ENCODE measurements at places on chromosomes 1 and 21.
A peak's percentile ranks its signal among the peaks of the same experiment; 100 is the strongest.

DNA sequence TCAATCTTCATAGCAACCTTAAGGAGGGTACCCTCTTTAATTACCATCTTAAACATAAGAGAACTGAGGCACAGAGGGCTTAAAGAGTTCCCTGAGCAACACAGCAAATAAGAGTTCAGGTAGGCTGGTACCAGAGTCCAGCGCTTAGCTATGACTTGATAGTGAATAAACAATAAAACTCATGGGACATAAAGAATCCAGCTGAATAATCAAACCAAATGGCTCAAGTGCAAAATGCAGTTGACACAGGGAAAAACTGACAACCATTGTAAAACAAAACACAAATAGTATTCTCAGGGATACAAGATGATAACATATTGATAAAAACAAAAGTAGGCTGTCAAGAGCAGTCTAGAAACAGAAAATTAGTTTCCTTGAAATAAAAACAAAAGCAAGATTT is 176.9 kb upstream of the HMGB4 start:
- no peak for DNase-seq

DNA sequence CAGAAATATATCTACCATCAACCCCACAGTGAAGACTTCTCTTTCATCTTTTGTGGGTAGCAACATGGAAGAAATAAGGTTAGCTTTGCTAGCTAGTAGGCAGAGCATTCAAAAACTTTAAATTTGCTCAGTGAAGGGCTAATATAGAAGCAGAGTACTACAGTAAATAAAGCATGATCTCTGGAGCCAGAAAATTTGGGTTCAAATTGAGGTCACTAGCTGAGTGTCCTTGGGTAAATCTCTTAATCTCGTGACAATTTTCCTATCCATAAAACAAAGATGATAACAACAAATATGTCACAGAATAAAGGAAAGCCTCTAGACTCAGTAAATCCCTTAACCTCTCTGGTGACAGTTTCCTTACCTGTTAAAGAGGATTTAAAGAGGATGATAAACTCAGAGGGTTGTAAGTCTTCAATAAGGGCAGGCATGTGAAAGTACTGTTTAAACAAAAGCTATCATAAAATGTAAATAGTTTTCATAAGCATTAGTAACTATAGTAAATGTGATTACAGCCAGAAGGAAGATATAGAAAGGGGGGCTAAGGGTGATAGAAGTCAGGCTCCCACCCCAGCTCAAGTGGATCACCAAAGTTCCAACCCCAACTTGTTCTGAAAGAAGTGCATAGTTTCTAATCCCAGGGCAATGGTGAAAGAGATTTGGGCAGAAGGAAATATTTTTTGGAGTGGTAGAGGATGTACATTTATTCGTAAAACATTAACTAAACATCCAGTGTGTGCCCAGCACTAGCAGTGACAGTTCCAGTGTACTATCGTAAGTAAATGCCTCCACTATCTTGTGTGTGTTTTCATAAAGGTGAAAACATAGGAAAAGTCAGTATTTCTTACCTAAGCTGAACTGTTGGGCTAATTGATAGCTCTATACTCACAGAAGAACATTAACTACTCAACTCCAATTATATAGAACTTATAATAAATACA is 24.8 kb downstream of the TM2D1 start:
- no peak for DNase-seq

- DNase-seq = no peak
Measured at GRCh38 chr1:44489481-44489880, 84.4 kb downstream of the RNF220 start.

DNA sequence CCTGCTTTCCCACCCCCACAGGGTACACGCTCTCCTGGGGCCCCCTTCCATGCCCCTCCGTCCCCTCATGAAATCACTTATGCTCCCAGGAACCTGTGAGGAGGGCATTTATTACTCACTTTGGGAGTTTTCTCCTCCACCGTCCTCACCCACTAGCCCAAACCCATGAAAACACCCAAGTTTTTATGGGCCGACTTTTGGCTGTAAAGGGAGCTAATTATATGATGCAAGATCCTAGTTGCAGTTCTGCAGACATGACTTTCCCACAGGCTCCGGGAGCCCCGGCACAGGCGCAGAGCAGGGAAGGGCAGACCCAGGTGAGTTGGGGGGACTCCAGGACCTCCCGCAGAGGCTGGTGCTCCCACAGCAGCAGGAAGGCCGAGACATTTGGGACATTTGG is 29.7 kb downstream of the EPHA2 start:
- no peak for DNase-seq

DNA sequence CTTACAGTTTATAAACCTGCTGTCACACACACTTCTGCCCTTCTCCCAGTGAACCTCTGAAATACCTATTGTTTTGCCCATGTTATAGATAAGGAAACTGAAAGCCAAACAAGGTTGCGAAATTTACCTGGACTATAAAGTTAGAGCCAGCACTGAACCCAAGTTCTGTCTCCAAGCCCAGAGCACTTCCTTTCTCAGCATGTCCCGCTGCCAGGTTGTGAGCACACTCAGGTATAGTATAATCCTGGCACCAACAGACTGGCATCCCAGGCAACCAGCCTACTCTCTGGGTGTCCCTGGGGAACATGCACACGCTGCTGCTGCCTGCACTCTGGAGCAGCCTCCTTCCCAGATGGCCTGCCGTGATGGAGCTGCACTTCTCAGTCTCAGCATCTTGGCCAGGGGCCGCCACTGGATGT is 45.1 kb downstream of the PGBD5 start:
- DNase-seq = peak; percentile 52

- DNase-seq = no peak
Measured at GRCh38 chr1:9406111-9406510, 113.4 kb downstream of the SPSB1 start.

GRCh38 chr1:181386340-181386739 is 97.0 kb upstream of the CACNA1E start:
- DNase-seq = no peak

DNA sequence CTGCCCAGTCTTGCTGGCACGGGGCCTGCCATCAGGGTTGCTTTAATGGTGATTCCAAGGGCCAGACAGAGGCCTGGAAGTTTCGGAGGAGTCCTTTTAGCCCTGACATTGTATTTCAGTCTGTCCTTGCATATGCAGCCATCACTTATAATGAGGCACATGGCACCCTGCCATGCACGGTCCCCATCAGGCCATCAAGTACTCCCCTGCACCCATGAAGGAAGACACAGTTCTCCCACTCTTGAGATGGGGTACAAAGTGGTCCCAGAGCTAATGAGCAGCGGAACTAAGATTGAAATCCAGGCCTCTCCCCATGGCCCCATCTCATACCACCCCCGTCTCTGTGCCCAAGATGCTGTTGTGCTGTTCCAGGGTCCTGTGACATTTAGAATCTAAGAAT is 596.6 kb downstream of the PTPRU start:
- no peak for DNase-seq

- DNase-seq = no peak
Measured at GRCh38 chr1:33649759-33650158, 177.3 kb downstream of the ZSCAN20 start.

- DNase-seq = no peak
Measured at GRCh38 chr1:207850621-207851407, 60.1 kb downstream of the CD34 start.

- DNase-seq = no peak
Measured at GRCh38 chr1:8230292-8230621, 87.7 kb upstream of the SLC45A1 start.

GRCh38 chr1:87951852-87952251 is 623.2 kb downstream of the LMO4 start:
- no peak for DNase-seq

GRCh38 chr1:157025856-157026255 is 19.7 kb downstream of the ARHGEF11 start:
- no peak for DNase-seq

GRCh38 chr1:67735806-67736627 is 51.0 kb downstream of the GADD45A start:
- DNase-seq = peak; percentile 89

GRCh38 chr1:25572708-25573590 is 29.5 kb downstream of the LDLRAP1 start:
- DNase-seq = no peak

DNA sequence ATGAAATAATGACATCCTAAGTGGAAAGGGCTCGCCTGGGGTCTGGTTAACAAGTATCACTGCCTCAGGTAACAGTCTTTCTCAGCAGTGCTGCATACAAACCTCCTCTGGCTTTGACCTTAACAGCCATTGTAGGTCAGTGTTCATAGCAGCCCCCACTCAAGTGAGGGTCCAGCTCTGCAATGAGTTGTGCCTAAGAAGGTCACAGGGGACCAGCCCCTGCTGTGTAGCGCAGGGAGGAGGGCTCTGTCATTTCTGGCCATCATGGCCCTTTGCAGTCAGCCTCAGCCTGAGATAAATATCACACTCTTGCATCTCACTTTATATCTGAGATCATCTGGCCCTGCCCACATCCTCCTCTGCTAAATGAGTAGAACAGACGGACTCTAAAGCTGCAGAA is 18.1 kb upstream of the MYSM1 start:
- no peak for DNase-seq

DNA sequence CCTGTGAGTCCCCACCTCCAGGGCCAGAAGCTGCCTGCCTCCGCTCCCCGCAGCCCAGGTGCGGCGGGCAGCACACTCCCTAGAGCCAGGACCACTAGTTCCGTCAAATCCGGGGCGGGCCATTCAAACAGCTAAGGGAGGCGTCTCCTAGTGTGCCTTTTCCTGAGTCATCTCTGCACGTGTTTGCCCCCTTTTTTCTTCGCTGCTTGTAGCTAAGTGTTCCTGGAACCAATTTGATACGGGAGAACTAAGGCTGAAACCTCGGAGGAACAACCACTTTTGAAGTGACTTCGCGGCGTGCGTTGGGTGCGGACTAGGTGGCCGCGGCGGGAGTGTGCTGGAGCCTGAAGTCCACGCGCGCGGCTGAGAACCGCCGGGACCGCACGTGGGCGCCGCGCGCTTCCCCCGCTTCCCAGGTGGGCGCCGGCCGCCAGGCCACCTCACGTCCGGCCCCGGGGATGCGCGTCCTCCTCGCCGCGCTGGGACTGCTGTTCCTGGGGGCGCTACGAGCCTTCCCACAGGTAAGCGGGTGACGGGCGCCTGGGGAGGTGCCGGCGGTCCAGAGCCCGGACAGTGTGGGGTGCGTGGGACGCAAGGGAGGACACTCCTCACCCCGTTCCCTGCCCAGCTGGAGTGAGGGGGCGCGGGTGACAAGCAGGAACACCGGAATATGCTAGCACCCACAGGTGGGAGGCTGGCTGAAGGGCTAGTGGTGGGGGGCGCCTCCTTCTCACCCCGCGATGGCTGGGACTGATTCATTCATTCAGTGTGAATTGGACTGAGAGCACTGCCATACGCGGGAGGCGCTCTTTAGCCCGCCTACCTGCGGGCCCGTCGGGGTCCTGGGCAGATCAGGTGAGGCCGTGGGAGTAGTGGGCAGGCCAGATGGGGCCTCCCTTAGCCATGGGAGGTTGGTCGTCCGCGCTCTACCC is at the start of gene TNFRSF8:
TSS of gene TNFRSF8 (plus strand) at position 163 of the 932 bp plus-strand sequence. CDS start at position 459, 296 bp downstream.
- no peak for DNase-seq

DNA sequence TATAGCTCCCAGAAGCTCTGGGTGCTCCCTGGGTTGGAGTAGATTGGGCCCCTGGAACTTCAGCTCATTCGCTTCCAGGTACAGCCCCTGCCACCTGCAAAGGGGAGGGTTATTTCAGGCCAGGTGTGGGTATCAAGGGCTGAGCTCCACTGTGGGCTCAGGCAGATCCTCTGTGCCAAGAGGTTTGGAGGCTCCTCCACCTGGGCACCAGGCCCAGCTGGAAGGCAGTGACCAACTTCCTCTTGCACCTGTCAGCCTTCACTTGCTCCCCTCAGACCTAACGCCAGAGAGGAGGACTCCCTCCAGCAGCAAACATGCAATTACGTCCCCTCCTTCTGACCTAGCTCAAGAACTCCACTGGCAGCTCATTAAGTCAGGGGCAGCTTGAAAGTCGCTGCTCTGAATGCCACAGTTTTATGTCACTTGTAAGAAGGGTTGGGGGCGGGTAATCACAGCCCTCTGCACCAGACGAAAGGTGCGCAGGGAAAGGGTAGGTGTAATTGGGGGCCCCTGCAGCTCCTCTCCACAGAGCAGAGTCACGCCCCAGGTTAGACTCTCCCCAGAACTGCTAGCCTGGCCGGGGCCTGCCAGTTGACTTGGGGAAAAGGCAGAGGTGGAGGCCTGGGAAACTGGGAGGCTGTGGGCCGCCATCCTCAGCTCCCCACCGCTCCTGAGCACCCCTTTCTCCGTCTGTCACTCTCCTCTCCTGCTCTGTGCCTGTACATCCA is 125.0 kb upstream of the TMPRSS2 start:
- no peak for DNase-seq

- DNase-seq = no peak
Measured at GRCh38 chr21:34129039-34129891, 55.9 kb downstream of the MRPS6 start.

DNA sequence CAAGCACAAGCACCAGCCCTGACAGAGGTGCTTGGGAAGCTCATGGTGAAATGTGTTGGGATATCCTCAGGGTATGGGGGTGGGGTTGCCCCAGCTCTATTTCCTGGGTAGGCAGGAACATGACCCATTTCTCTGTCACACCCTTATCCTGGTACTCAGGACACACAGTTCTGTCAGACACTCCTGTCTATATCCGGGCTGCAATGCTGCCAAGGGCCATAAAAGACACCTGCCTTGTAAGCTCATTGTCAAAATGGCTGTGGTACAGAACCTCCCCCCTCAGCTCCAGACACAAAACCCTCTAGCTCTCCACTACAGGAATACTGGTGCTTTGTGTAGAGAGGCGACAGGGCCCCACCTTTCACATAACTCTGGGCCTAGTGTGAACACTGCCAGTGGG is 636.7 kb downstream of the PLA2G4A start:
- DNase-seq = peak; percentile 35

GRCh38 chr1:173064011-173064410 is 13.3 kb upstream of the TNFSF18 start:
- no peak for DNase-seq

DNA sequence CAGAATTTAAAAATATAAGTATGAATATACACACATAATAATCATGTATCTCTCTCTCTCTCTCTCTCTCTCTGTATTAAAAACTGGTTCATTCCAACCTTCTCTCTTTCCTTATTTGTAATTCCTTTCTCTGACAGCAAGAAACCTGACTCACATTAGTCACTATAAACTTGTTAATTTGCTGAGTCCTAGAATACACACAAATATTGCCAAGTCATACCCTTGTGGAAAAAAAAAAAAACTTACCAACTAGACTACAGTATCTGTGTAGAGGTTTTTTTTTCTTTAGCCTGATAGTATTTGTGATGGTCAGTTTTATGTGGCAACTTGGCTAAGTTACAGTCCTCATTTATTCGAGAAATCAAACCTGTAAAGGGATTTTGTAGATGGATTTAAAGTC is 26.3 kb upstream of the NHLH2 start:
- DNase-seq = no peak

- DNase-seq = no peak
Measured at GRCh38 chr1:63119575-63120155, 202.7 kb upstream of the FOXD3 start.

DNA sequence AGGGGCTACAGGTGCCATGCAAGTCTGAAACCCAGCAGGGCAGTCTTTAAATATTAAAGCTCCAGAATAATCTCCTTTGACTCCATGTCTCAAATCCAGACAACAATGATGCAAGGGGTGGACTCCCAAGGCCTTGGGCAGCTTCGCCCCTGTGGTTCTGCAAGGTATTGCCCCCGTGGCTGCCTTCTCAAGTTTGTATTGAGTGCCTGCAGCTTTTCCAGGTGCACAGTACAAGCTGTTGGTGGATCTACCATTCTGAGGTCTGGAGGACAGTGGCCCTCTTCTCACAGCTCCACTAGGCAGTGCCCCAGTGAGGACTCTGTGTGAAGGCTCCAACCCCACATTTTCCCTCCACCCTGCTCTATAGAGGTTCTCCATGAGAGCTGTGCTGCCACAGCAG is 3.7 kb upstream of the MROH9 start:
- DNase-seq = no peak

Measured in posterior cingulate gyrus (tissue), 11 donors.